Amygdala (tissue), 56 donors: ENCODE measurements at places on chromosomes 16 and 17.

- no peak for DNase-seq
Observed at GRCh38 chr17:81440511-81441244, 45.4 kb downstream of the BAHCC1 start.

GRCh38 chr16:84239909-84240308 lies at the start of gene KCNG4:
Gene KCNG4 (minus strand): TSS chr16:84240012. CDS start chr16:84237485, 2,527 bp downstream.
- DNase-seq = no peak

GRCh38 chr16:22184615-22184968 lies 21.5 kb upstream of the EEF2K start:
- no peak for DNase-seq

DNA sequence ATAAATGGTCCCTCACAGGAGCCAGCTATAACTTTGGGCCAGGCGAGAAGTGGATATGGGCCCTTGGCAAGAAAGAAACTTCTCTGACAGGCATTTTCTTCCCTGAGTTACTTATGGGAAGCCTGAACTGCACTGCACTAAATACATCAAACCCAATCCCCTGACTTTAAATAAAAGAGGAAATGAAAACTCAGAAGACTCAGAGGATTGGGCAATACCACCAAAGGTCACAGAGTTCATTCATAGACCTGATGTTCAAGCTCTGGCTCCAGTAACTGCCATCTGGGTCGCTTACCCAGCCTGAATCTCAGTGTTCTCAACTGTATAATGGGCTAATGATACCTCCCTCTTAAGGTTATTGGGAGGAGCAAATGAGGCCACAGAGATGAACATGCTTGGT lies 815 bp downstream of the KRT35 start:
- no peak for DNase-seq

DNA sequence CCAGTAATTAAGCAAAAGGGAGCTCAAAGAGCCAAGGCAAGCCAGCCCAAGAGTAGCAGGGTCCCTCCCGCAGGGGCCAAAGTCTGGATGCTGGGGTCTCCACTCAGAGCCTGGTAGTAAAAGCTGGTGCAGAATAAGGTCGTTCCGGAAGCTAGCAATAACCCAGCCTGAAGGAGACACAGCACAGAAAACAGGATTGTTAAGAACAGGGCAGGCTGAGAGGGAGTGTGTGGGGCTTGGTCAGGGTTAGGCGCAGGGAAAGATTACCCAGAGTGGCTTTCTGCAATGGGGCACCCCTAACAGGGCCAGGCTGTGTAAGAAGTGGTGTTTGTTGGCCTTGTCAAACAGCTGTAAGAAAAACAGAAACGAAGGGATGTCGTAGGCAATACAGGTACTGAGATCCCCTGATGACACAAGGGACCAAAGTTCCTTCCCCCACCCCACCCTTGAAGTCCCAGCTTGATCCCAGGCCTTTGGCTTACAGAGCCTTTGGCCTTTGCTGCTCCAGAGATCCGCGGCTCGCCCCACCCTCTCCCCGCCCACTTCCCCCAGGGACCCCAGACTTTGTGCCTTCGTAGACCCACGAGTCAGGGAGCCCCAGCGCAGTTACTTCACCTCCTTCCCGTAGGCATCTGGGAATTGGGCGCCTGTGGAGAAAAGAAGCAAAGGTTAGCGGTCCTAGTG lies 712 bp downstream of the TMEM256 start:
- no peak for DNase-seq

DNA sequence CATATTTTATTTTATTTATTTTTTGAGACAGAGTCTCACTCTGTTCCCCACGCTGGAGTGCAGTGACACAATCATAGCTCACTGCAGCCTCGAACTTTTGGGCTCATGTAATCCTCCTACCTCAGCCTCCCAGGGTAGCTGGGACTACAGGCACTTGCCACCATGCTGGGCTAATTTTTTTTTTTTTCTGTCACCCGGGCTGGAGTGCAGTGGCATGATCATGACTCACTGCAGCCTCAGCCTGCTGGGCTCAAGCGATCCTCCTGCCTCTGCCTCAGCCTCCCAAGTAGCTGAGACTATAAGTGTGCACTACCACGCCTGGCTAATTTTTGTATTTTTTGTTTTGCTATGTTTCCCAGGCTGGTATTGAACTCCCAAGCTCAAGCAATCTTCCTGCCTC lies 17.1 kb downstream of the UNC45B start:
- DNase-seq = no peak

- DNase-seq = no peak
Observed at GRCh38 chr17:47290870-47291241, 32.9 kb upstream of the EFCAB13 start.

GRCh38 chr17:79595921-79596320 lies 14.9 kb downstream of the RBFOX3 start:
- no peak for DNase-seq

GRCh38 chr17:77570565-77570898 lies 388.0 kb upstream of the TNRC6C start:
- DNase-seq = no peak

DNA sequence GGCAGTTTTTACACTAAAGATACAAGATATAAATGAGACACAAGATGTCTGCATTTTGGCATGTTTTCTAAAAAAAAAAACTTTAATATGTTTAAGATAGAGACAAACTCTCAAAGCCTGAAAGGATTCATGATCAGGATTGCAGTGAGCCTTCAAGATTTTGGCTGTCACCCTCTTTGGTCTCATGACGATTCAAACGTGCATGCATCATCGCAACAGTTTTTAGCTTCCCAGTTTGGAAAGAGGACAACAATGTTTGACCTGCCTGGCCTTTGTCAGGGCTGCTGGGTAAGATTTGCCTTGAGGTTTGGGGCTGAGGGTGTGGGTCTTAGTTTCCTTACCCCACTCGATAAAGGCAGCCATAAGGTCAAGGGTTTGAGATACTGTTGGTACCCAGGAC lies 134.1 kb downstream of the RGS9 start:
- no peak for DNase-seq

DNA sequence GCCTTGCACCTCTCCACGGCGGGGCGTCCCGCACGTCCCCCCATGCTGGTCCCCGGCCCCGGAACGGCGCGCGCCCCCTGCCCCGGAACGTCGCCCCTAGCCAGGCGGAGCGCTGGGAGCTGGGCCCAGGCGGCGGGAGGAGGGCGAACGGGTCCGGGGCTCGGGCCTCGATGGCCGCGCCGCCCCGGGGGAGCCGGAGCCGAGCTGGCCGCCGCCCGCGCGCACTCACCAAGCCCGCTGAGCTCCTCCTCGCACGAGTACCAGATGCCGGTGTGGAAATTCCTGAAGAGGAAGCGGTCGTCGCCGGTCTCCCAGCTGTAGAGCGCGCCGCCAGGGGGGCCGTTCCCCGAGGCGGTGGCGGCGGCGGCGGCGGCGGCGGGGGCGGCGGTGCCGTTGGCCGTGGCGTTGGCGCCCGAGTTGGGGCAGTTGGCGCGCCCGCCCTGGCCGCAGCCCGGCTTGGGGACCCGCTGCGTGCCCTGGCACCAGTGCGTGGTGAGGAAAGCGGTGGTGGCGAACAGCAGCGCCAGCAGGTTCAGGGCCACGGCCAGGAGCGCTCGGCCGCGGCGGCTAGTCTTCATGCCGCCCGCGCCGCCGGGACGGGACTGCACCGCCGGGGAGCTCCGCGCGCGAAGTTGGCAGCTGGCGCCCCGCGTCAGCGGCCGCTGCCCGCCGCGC lies 530 bp downstream of the GSG1L start:
- DNase-seq = no peak

GRCh38 chr16:15972046-15972868 lies 22.8 kb downstream of the ABCC1 start:
- no peak for DNase-seq

DNA sequence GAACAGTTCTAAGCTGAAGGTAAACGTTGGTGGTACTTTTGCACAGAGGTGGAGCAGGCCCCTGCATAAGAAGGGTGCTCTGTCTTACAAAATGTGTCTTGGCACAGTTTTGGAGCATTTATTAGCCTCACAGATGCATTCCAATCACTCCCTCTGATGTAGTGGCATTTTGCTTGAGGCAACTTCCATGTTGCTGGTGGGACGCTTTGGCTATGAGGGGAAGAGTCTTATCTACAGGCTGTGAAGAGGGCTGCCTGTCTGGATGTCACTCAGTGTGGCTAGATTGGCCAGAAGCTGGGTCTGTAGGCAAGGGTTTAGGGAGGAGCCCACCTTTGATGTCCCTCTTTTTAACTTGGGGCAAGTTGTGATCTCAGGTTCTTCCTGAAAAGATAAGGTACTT lies 2.6 kb upstream of the RARA start:
- no peak for DNase-seq

GRCh38 chr16:3859889-3860288 lies 20.6 kb downstream of the CREBBP start:
- no peak for DNase-seq

GRCh38 chr16:79092846-79093245 lies 507.7 kb downstream of the MAF start:
- DNase-seq = no peak

- DNase-seq = no peak
Observed at GRCh38 chr17:27293359-27293897, 486 bp upstream of the WSB1 start.

DNA sequence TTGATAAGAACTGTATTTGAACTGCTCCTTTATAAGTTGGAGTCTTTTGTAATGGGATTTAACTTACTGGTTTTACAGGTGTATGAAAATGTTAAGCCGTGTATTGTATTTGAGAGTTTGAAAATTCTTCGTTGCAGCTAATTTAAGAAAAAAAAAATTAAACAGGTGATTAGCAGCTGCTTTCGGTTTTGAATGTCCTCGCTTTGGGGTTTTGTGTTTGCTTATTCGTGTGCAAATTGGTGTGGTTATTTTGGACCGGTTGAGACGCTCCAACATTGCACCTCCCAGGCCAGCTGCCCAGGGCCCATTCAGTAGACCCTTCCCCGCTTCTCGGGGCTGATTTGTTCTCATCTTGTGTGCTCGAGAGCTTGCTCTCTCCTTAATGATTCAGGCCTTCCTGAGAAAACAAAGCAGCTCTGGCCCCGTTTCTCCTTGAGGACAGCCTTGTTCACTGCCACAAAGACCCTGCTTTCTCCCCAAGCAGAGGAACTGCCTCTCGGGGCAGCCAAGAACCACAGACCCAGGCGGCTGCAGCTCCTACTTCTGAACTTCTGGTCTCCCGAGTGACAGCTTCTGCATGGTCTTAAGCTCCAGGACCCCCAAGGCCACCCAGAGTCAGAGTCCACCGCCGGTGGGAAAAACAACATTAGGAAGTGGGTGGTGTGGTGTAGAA lies 100.5 kb downstream of the MSI2 start:
- DNase-seq = peak; percentile 53

DNA sequence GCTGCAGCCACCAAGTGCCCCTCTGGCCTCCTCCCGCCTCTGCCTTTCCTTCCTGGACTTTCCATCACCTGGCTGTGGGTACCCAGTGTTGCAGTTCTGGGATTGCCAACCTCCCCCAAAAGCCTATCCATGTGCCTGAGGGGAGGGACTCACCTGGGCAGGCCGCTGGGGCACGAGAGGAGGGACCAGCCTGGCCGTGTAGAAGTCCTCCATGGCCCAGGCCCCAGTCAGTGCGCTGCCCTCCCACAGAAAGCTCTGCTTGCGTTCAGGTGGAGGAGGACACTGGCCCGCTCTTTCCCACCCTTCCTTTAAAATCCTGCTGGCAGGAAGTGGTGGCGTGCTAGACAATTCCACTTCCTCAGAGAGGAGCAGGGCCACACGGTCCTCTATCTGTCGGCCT lies 14.2 kb downstream of the SLX4 start:
- no peak for DNase-seq

DNA sequence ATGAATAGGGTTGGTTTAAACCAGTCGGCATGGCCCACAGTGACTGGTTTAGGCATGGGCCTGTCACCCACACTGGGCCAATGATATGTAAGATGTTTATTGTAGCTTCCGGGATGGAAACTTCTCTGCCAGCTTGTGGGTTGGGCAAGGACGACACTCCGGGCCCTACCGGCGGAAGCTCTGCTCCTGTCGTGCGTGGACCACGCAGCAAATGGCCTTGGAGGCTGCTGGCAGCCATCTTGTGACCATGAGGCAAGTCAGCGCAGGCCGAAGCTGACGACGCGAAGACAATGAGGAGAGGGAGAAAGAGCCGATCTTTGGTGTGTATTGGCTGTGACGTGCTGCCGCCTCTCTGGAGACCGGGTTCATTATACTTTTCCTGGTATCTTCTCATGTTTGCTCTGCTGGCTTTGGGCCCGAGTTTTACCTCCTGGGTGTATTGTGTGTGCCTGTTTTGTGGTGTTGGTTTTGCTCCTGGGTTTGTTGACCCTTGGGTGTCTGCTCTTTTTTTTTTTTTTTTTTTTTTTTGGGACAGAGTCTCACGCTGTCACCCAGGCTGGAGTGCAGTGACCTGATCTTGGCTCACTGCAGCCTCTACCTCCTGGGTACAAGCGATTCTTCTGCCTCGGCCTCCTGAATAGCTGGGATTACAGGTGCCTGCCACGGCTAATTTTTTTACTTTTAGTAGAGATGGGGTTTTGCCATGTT lies 15.4 kb downstream of the SLC25A10 start:
- no peak for DNase-seq

DNA sequence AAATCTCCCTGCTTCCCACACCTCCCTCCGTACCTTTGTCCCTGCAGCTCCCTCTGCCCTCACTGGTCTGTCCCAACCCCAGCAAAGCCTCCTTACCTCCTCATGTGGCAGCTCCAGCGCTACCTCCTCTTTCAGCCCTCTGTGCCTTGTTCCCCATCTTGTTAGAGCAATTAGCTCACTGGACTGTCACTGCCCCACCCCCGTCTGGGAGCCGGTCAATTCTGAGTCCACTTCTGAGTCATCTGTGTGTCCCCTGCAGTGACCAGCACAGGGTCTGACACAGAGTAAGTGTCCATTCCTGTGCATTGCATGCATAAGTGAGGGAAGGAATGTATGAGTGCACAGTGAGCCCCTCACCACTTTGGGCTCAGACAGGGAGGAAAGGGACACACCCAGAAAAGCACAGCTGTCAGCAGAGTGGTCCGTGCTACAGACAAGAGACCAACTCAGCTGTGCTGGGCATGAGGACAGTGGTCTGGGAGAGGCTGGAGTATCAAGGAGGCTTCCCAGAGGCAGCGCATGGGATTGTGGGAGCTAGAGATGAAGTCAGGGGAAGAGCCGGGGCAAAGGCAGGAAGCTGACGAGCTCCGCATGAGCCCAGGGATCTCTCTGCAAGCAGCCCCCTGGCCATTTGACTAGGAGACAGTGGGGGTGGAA lies 45.9 kb downstream of the PITPNM3 start:
- DNase-seq = no peak

GRCh38 chr17:64694207-64694606 lies 32.1 kb upstream of the SMURF2 start:
- DNase-seq = no peak

- DNase-seq = no peak
Observed at GRCh38 chr16:53982631-53983042, 278.7 kb downstream of the FTO start.

GRCh38 chr16:53224951-53225533 lies 170.3 kb downstream of the CHD9 start:
- DNase-seq = no peak

- no peak for DNase-seq
Observed at GRCh38 chr16:23182679-23183542, at the start of gene SCNN1G. Gene SCNN1G (plus strand): TSS chr16:23182745. CDS start chr16:23186272, 3,527 bp downstream.
